T-helper 1 cell (primary cell): ENCODE measurements at places on chromosomes 5 and 9.

- no peak for DNase-seq
These were observed 140.6 kb upstream of the KLF4 start for GRCh38 chr9:107630156-107630555.

DNA sequence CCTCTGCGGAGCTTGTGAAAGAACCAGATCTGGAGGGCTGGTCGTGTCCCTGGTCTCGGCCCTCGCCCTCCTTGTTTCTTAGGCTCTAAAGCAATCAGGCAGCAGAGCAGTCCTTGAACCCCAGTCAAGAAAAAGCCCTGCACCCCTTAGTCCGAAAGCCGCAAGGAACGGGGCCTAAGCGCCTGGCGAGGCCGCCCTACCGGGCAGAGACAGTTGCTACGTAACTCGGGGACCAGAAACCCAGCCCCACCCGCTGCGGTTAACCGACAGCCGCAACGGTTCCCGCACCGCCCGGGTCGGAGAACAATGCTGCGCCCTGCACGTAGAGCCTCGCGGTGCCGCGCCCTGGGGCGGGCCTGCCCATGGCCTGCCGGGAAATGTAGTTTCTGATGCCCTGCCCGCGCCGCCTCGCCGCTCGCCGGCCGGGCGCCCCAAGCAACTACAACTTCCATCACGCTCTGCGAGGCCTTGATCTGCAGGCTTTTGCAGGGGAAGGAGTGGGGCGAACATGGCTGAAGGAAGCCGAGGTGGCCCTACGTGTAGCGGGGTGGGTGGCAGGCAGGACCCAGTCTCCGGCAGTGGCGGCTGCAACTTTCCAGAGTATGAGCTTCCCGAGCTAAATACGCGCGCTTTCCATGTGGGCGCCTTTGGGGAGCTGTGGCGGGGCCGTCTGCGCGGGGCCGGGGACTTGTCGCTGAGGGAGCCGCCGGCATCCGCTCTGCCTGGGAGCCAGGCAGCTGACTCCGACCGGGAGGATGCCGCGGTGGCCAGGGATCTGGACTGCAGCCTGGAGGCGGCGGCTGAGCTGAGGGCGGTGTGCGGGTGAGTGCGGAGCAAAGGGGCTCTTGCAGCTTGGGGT, at the start of gene SNAPC3:
TSS of gene SNAPC3 (plus strand) at position 505 of the 859 bp plus-strand sequence. CDS start at position 509, 4 bp downstream.
- DNase-seq = peak; percentile 97

DNA sequence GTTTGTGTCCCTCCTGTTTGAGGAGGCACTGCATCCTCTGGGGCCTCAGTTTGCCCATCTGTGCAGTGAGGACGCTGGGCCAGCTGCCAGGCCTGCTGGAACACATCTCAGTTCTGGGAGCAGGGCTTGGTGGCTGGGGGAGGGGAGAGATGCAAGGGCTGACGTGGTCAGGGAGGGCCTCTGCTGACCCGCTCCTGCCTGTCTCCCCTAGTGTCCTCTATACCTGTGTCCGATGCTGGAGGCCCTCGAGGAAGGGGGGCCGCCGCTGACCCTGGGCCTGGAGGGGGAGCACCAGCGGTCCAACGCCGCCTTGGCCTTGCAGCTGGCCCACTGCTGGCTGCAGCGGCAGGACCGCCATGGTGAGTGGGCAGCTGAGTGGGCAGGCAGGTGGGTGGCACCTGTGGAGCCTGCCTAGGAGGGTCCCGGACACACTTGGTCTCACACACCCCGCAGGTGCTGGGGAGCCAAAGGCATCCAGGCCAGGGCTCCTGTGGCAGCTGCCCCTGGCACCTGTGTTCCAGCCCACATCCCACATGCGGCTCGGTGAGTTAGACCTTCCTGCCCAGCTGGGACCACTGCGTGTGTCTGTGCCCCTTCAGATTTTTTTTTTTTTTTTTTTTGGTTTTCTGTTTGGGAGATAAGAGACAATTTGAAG, 5.8 kb downstream of the FPGS start:
- no peak for DNase-seq

DNA sequence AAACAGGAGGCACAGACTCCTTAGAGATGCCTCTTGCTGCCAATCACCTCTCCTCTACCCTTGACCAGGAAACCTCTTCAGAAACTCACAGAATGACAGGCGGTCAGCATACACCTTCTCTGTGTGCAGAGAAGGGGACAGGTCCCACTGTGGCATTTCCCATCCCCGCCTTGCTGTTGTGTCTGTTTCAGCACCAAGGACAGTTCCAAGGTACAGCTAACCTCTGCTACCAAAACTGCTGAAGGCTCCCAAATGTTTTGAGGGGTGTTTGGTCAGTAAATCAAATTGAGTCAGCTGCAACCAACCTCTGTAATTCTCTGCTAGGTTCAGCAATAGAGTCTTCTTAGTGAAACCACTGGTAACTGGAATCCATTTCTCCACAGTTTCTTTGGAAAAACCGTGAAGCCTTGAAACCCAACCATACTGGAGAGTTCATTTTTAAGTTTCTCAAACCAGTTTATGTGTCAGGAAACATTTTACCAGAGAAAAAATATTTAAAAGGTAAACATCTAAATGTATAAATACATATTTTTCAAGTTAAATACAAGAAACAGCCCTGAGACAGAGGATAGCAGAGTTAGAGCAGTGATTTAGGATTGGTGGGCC, 122.0 kb downstream of the DRD1 start:
- no peak for DNase-seq

- DNase-seq = no peak
These were observed 2.7 kb upstream of the CLPTM1L start for GRCh38 chr5:1347571-1347970.

GRCh38 chr9:126517833-126518356, 95.8 kb upstream of the LMX1B start:
- no peak for DNase-seq

GRCh38 chr9:6551136-6551535, 94.4 kb downstream of the GLDC start:
- no peak for DNase-seq

DNA sequence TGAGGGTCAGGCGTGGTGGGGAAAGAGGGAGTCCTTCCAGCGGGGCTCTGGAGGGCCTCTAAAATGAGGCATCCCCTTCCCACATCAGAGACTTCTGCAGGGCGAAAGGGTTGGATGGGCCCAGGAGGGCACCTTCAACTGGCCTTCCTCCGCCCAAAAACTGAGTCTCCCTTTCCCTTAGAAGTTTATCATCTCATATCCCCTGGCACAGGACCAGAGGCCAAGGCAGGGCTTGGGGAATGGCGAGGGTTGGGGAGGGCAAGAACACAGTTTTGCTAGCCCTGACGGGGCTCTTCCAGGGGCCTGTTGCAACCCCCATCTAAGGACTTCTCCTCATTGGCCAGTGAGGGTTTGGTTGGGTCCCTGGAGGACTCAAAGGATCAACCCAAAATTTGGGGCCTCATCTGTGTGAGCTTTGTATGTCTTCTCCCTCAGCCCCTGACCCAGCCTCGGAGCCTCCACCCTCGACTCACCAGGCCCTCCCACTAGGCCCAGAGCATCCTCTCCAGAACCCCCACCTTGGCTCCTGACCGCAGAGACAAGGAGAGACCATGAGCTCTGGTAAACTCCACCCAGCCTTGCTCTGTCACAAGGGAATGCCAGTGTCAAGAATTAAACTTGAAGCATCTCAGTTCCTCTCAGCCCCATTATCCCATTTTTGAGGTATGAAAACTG, 24.1 kb downstream of the AQP7 start:
- no peak for DNase-seq

DNA sequence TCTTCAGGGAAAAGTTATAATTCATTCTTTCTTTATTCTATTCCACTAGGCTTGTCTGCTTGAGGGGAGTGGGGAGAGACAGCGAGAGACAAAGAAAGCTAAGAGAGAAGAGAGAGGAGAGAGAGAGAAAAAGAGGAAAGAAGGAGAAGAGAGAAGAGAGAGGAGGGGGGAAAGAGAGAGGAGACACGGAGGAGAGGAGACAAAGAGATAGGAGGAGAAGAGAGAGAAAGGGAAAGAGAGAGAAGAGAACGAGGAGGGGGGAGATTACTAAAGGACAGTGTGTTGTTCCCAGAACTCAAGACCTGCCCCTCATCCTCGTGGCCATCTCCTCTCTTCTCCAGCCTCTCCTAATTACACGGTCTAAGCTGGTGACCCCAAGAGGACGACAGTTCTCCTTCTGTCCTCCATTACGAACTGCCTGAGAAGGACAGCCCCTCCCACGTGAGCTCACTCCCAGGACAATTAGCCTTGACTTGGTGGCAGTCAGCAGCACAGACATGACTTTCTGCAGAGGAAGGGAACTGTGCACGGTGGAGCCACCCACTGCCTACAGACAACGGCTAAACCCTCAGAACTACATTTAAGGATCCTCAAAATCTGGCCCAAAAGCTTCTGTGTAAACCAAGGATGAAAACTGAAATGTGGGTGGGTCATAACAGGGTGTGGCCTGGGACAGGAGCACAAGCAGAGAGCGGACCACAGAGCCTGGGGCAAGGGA, 99.1 kb downstream of the COL23A1 start:
- no peak for DNase-seq
